Left cardiac atrium (tissue), 4 donors: ENCODE measurements at places on chromosomes 16 and 17. TPM values are rescaled to one million over a fixed set of nuclear protein-coding genes. Genes with fewer than 3 reads are reported as not detected.
A peak's percentile ranks its signal among the peaks of the same experiment; 100 is the strongest.

Gene ABCA8
- total RNA-seq = 72.2 TPM

DNA sequence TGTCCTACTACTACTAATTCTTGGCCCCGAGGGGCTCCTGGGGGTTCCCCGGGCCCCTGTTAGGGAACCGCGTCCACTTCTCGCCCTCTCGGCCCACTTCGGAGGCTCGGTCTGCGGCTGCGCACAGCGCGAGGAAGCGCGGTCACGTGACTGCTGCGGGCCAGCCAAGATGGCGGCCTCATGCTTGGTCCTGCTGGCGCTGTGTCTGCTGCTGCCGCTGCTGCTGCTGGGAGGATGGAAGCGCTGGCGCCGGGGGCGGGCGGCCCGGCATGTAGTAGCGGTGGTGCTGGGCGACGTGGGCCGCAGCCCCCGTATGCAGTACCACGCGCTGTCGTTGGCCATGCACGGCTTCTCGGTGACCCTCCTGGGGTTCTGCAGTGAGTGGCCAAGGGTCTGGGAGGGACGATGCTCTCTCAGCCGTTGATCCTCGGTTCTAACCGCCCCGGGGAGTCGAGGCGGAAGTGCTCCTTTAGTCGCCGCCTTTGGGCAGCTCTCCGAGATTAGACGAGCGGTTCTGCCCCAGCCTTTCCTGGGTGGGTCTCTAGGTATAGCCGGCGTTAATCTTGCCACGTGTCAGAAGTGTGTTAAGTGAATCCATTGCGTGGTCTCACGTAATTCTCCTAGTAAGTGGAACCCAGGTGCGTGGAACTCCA is at the start of gene ALG1:
ALG1 (plus strand) TSS at position 163 of the 653 bp plus-strand sequence; CDS start at position 170, 7 bp downstream.
- peak; percentile 93 for DNase-seq

DNA sequence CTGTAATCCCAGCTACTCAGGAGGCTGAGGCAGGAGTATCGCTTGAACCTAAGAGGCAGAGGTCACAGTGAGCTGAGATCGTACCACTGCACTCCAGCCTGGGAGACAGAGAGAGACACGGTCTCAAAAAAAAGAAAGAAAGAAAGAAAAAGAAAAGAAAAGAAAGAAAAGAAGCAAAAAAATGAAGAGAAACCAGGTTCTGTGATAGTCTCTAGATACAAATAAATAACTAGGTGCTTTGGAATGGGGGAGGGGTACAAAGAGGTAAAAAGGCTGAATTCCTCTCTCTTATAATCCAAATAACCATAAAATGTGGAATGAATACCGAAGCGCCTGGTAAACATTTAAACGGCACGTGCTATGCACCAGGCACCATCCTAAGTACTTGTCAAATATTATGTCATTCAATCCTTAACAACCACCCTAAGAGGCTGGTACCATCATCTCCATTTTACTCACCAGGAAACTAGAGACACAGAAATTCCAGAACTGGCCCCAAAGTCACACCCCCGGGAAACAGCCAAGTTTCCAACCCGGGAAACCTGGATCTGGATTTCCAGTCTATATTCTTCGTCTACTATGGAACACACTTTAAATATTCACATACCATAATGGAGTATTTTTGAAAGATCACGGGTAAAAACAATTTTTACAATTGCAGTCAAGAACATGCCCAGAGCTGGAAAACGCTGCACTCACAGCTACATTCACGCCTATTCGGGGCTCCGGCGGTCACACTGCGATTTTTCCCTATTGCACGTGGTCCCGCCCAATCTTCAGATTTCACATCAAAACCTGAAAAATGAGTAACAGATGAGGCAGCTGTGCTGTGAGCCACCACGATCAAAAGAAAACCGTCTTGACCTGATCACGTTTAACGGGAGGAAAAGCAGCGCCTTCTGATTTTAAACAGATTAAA is 10.5 kb downstream of the NXN start:
- no peak for DNase-seq

DNA sequence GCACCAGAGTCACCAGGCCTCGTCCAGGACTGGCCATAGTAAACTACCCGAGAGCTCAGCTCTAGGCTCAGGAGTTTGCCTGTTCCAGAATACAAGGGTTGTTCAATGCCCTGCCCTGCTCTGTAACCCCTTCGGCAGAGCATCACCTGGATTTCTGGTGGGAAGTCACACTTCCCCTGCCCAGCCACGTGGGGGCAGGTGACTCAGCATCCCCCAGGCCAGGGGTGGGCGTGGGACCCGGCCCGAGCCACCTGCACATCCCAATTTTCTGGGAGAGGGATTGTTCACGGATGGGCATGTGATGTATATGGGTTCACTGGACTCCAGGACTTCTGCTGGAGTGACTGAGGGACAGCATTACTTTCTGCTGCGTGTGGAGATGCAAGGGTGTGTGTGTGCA is 25.8 kb downstream of the COX4I1 start:
- DNase-seq = no peak

DNA sequence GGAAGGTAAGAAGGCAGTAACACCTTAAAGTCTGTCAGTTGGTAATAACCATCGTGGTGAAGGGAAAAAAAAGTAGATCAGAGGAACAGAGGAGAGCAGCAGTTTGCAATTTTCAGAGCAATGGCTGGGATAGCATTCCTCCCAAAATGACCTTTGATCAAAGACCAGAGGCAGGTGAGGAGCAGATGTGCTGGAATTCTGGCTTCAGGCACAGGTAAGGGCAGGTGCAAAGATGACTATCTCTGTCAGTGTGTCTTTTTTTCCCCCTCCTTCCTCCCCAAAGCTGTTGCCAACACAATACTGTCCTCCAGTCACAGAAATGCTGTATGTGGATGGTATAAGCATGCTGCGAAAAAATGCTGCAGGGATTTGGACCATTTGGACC is 166.7 kb downstream of the XYLT1 start:
- DNase-seq = no peak

DNA sequence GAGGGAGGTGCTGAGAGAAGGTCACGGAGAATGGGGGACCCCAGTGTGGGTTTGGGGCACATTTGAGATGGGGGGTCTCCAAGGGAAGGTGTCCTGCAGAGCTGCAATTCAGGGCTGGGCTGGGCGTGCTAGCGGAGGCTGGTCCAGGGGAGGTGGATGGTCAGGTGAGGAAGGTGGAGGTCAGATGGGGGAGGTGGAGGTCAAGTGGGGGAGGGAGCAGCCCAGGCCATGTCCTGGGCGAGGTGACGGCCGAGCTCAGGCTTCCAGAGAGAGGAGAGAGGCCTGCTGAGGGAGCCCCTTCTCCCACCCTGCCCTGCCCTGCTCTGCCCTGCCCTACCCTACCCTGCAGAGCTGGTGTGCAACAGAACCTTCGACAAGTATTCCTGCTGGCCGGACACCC is 6.5 kb downstream of the GCGR start:
- DNase-seq = no peak
